ENCODE measurements at places on chromosomes 12 and 14.

DNA sequence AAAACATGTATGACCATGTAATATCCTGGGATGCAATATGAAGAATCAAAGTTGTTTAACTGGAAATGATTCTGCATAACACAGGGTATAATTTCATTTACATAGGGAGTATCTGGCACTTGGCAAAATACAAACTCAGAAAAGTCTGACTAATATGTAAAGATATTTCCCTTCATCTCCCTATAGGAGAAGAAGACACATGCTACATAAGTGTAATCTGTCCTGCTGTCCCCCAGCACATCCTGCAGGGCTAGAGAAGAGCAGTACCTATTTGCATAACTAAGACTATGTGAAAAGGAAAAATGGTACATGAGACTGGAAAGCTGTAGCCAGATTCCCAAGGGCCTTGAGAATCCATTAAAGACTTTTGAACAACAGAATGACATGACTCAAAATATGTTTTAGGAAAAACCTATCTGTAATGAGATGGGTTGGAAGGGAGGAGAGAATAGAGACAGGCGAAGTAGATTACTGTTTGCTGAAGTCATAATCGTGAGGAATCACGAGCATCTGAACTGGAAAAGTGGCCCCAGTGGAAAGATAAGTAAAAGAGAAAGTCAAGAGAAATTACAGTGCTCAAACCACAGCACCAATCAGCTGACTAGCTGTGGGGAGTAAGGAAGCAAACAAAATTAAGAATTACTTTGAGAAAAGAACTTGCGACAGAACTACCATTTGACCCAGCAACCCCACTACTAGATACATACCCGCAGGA lies 155.1 kb upstream of the HMGA2 start:
- no peak for DNase-seq

GRCh38 chr12:15558915-15559528 lies 230.2 kb downstream of the EPS8 start:
- DNase-seq, result no peak

- no peak for DNase-seq
Observed at GRCh38 chr14:24843494-24843893, 206.5 kb downstream of the STXBP6 start.

DNA sequence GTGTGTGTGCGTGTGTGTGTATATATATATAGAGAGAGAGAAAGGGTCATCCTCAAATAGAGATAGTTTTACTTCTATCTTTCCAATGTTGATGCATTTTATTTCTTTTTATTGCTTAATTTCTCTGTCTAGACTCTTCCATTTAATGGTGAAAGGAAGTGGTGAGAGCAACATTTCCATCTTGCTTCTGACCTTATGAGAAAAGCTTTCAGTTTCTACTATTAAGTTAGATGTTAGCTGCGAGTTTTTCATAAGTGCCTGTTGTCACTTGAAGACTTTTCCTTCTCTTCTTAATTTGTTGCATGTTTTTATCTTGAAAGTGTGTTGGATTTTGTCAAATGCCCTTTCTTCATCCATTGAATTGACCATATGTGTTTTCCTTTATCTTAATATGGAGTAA lies 304.4 kb upstream of the FAR2 start:
- DNase-seq, result no peak

DNA sequence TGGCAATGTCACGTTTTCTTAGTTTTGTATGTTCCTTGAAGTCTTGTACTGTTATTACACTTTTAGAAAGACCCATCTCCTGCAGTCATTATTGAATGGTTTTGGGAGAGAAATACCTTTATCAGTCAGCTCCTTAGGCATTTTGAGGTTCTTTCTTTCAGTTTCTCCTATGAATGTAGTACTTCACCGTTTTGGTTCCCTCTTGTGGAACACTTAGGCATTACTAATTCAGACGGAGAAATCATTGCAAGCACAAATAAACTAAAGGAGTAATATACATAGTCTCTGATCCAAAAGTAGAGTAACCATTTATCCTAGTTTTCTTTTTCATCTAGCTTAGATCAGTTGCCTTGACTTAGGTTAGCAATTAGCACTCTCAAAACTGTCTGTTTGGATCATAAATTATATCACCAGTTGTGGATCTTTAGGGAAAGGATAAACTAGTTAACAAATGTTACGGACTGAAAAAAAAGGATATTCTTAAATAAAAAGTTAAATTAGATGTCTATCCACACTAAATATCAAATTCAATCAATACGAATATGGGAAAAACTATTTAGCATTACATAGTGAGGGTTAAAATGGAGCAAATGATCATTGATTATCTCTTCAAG lies 1538.3 kb upstream of the SEL1L start:
- no peak for DNase-seq

- DNase-seq, result no peak
Observed at GRCh38 chr14:44960646-44961045, 1.1 kb downstream of the KLHL28 start.

DNA sequence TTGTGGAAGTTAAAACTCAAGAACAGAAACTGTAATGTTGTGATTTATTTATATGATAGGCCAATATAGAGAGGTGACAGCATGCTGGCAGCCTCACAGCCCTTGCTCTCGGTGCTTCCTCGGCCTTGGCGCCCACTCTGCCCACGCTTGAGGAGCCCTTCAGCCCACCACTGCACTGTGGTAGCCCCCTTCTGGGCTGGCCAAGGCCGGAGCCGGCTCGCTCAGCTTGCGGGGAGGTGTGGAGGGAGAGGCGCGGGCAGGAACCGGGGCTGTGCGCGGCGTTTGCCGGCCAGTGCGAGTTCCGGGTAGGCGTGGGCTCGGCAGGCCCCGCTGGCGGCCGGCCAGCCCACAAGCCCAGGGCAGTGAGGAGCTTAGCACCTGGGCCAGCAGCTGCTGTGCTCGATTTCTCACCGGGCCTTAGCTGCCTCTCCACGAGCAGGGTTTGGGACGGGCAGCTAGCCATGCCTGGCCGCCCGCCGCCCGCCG lies 65.8 kb upstream of the SLC8A3 start:
- no peak for DNase-seq

DNA sequence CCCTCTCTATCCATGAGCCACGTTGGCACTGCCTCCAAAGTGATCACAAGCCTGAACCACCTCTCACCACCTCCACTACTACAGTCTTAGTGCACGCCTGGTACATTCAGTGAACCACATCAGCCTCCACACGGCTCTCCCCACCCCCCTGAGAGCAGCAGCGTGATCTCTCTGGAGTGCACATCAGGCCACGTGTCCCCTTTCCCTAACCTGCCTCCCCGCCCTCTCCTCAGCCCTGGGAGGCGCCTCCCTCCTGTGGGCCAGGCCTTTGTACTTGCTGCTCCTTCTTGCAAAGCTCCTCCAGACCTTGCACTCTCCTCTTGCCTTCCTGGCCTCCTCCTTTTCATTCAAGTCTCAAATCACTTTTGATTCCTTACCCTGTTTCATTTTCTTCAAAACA lies 49.8 kb downstream of the SLC6A12 start:
- DNase-seq, result no peak
